ENCODE measurements at places on chromosomes 5 and 9.

DNA sequence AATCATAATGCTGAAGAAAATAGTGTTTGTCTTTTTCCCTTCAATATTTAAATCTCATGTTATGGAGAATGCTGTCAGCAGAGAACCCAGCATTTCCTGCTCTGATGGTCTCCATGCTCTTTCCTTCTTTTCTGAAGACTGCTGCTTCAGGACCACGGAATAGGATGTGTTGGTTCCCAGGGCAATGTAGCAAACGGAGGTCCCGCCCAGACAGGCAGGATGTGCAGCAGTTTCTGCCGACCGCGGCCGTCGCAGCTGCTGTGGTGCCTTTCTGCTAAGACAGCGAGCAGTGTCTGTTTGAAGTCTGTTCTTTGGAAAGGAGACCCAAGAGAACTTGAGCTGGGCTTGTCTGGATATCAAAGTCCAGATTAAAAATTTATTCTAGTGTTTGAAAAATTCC is 654.3 kb downstream of the CCDC171 start:
- DNase-seq = peak; percentile 38

GRCh38 chr9:1005043-1005667 is 28.7 kb downstream of the DMRT3 start:
- DNase-seq = peak; percentile 67

GRCh38 chr5:2863675-2864433 is 112.4 kb upstream of the IRX2 start:
- DNase-seq = no peak

GRCh38 chr9:105064248-105065097 is 136.5 kb upstream of the ABCA1 start:
- DNase-seq = peak; percentile 94

DNA sequence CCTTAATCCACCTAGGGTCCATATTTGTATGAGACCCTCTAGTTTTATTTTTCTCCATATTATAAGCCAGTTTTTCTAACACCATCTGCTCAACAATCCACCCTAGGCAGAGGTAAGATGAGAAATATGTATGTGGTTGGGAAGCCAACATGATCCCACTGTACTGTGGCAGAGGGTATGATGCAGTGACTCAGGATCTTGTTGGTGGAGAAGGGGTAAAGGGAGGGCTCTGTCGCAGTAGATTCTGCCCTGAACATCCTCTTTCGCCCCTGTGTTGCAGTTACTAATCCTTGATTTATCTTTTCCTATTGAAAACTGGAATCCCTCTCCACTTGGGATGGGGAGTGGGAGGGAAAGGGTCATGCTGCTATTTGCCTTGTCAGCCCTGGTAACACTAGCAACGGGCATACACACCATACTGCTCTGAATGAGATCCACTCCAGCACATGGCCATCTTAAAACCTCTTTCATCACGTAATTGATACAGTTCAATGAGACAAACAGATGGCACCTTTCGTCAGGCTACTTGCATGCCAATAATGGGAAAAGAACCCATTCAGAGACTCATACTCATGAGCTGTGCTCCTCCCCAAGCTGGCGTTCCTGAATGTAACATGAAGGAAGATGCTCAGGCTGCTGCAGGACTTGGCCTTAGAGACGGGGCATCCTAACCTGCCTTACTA is 63.0 kb downstream of the ADAMTS12 start:
- no peak for DNase-seq

GRCh38 chr9:38434853-38435252 is 10.6 kb upstream of the IGFBPL1 start:
- DNase-seq = no peak

DNA sequence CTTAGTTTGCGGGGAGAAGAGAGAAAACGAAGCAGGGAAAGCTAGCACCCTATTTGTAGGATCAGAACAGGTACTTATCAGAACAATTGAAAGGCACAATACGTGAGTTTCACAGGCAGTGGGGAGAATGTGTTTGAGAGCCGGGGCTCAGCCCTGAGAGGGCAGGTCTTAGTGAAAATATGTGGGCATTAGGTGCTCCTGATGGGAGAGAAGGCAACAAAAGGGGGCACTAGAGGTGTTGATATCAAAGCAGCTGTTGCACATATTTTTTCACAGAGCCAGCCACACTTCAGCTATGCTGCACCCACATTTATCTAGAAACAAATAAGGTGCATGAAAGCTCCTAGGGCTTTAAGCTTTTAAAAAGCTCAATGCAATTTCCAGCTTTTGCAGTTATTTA is 99.7 kb upstream of the MAN2A1 start:
- DNase-seq = no peak

DNA sequence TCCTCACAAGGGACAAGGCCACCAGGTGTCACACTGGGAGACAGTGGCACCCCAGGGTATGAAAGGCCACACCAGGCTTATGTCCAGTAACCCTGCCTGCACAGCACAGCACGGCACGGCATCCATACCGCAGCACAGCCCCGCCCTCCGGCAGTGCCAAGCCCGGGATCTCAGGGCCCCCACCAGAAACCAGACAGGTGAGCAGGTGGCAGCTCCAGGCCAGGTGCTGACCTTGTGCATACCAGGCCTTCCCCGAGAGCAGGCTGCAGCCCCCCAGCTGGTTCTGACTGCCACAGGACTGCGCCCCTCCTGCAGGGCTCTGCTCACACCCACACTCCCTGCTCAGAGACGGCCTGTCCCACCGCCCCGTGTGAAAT is 56.5 kb downstream of the ADAMTS2 start:
- DNase-seq = no peak

Data from AG20443 (cell line).